ENCODE measurements at places on chromosomes 3 and 15. TPM values are rescaled to one million over a fixed set of nuclear protein-coding genes. Genes with fewer than 3 reads are reported as not detected.
A peak's percentile ranks its signal among the peaks of the same experiment; 100 is the strongest.

Gene LRRN1
- total RNA-seq = 269 TPM

Gene GOLGA8R
- total RNA-seq = 0.20 TPM

Gene MOBP
- 0.13 TPM for total RNA-seq

Gene ZBBX
- 2.4 TPM for total RNA-seq

GRCh38 chr15:39828374-39828931 lies 45.8 kb upstream of the FSIP1 start:
- no peak for DNase-seq
- no peak overlapping the region for H3K4me3 ChIP-seq
- peaks cover 6% of the 10 kb centered on the region for H3K4me1 ChIP-seq

- no peak for DNase-seq
- H3K27ac ChIP-seq = no peak overlapping the region
- H3K4me1 ChIP-seq = no peaks in the 10 kb centered on the region
- no peaks in the 10 kb centered on the region for H3K27me3 ChIP-seq
These were observed 71.1 kb upstream of the IMPG2 start for GRCh38 chr3:101391413-101391950.

DNA sequence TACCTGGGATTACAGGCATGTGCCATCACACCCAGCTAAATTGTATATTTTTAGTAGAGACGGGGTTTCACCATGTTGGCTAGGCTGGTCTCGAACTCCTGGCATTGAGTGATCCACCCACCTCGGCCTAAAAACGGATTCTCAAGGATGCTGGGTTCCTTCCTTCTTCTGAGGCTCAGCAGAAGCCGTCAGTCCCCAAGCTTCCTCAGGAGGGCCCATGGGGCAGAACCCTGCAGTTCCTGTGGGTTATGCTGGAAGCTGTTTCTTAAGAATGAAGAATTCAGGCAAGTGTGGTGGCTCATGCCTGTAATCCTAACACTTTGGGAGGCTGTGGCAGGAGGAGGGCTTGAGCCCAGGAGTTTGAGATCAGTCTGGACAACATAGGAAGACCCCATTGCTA lies 29.0 kb upstream of the ZNF710 start:
- H3K36me3 ChIP-seq = no peaks in the 10 kb centered on the region
- no peak overlapping the region for H3K4me3 ChIP-seq
- no peak overlapping the region for H3K27ac ChIP-seq
- DNase-seq = no peak
- H3K27me3 ChIP-seq = no peaks in the 10 kb centered on the region
- no peaks in the 10 kb centered on the region for H3K4me1 ChIP-seq

GRCh38 chr3:4533489-4534443 lies 40.6 kb downstream of the ITPR1 start:
- no peak overlapping the region for H3K27ac ChIP-seq
- no peaks in the 10 kb centered on the region for H3K27me3 ChIP-seq
- DNase-seq = no peak
- no peak overlapping the region for H3K4me3 ChIP-seq

- peak; percentile 96 for DNase-seq
- H3K36me3 ChIP-seq = no peaks in the 10 kb centered on the region
- peak overlapping the region; percentile 66 for H3K4me3 ChIP-seq
- no peaks in the 10 kb centered on the region for H3K4me1 ChIP-seq
- H3K27ac ChIP-seq = no peak overlapping the region
These were observed 74.8 kb downstream of the IL20RB start for GRCh38 chr3:137032465-137033120.

DNA sequence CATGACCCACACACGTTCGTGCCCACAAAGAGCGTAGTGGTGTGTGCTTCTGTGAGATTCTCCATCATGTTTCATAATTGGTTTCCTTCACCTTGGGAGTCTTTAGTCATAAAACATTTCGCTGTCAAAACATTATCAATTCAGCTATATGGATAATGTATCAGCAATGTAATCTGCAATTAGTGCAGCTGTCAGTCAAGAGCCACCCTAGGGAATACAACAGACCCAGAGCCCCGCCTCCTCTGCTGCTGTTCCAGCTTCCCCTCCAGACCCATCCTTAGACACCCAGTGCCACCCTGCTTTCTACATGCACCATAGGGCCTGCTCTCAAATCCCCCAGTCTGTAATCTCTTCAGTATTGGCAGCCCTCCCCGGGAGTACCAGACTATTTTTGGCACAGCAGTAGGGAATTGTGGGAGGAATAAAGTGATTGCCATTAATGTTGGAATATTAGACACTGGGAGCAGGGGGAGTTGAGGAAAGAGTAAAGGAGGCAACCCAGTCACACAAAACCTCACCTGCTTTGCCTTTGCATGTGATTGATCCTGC lies 31.5 kb upstream of the C3orf80 start:
- DNase-seq = no peak
- H3K27ac ChIP-seq = no peak overlapping the region
- no peaks in the 10 kb centered on the region for H3K27me3 ChIP-seq
- no peak overlapping the region for H3K4me3 ChIP-seq
- H3K4me1 ChIP-seq = no peaks in the 10 kb centered on the region

DNA sequence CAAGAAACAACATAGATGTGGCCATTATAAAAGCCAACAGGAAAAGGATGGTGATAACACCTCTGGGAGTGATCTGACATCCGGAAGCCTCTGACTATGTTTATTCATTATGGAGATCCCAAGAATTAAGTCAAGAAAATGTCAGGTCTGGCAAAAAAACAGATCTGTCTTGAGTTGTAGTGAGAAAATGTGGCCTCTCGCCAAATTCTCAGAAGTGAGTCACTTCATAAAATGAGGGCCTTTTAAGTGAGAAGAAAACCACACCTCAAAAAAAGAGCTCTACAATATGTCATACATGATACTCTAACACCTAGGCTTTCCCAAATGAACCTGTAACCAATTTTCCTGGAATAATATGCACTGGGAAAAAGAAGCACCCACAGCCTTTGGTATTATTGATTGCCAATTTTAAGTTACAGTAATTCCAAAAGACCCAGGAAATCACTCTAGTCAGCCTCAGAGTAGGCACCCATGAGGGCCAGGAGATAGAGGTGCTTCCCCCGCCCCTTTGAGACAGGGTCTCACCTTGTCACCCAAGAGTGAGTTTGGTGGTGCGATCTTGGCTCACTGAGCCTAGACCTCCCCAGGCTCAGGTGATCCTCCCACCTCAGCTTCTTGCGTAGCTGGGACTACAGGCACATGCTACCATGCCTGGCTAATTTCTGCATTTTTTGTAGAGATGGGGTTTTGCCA lies 38.0 kb downstream of the CCR3 start:
- DNase-seq = no peak
- no peaks in the 10 kb centered on the region for H3K4me1 ChIP-seq
- no peak overlapping the region for H3K27ac ChIP-seq
- H3K27me3 ChIP-seq = no peaks in the 10 kb centered on the region
- no peak overlapping the region for H3K4me3 ChIP-seq

DNA sequence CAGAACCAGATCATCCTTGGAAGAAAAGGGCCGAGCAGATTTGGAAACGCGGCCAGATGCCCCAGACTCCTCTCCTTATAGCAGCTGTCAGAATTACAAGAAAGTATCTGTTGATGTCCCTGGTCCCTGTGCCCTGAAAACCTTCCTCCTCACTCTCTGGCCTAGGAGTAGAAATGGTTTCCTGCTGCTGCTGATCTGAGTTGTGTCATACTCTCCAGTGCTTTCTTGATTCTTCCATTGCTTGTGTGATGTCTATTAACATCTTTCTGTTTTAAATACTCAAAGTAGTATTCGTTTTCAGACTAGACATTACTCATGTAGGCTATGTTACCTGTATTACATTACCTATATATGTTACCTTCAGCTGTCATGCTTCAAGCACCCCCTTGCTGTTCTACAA lies 26.8 kb upstream of the HERC1 start:
- no peak overlapping the region for H3K27ac ChIP-seq
- no peak overlapping the region for H3K4me3 ChIP-seq
- no peaks in the 10 kb centered on the region for H3K36me3 ChIP-seq

DNA sequence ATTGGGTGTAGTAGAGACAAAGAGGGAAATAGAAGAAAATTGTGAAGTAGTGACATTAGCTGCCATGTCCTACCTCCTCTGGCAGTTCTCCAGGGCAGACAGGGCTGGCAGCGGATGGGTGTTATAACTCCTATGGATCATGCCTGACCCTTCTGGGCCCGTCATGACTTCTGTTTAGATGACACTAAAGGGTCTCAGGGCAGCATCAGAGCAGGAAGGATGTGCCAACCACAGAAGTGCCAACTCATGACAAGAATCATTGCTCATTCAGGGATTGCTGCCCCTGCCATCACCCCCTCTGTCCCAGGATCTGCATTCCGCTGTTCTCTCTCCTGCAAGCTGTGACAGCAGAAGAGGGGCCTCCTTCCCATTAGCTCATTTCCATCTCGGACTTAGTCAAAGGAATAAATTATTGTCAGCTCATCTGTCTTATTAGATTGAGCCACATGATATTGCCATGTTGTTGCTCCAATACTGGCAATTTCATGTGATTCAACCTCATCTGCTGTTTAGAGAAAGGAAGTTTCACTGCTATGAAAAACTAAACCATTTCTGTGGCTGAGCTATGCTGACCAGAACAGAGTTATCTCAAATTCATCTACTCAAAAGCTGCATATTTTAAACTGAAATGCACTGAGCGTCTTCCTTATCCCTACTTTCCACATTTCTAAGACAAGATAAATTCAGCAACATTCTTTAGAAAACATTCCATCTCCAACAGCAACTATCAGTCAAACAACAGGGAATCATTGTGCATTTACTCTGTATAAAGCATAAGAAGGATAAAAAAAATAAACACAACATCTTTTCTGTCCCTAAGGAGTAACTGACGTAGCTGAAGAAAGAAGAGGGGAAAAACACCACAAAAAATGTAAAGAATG lies 271.6 kb downstream of the FHIT start:
- no peak overlapping the region for H3K27ac ChIP-seq
- DNase-seq = no peak
- no peaks in the 10 kb centered on the region for H3K27me3 ChIP-seq
- H3K4me1 ChIP-seq = no peaks in the 10 kb centered on the region
- H3K36me3 ChIP-seq = no peaks in the 10 kb centered on the region

DNA sequence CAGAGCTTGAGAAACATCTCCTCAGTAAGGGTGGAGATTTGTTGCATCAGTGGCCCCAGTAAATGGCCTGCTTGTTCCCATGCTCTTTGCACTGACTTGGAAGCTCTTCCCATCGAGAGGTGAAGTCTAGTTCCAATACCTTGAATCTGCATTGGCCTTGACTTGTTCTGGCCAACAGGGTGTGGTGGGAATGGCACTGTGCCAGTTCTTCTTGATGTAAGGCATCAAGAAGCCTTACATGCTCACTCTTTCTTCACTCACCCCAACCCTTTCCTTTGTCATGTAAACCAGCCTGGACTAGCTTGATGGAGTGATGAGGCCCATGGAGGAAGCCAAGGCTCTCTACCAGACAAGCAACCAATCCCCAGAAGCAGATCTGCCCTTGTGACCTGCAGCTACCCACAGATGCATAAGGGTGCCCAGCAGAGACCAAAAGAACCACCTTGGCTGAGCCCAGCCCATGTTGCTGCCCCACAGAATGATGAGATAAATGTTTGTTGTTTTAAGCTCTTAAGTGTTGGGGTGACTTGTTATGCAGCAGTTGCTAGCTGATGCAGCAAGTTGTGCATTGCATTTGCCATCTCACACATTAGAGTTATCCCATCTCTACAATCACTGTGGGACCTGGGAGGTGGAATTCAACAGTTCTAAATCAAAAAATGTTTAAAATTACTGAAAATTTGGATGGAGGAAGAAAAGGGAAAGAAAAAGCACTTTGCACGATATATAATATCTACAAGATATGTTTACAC lies 11.1 kb upstream of the MGLL start:
- no peak overlapping the region for H3K4me3 ChIP-seq
- H3K4me1 ChIP-seq = no peaks in the 10 kb centered on the region
- H3K36me3 ChIP-seq = no peaks in the 10 kb centered on the region
- H3K27me3 ChIP-seq = no peaks in the 10 kb centered on the region
- DNase-seq = peak; percentile 1
